ENCODE measurements at places on chromosomes 6 and 20. TPM values are rescaled to one million over a fixed set of nuclear protein-coding genes. Genes with fewer than 3 reads are reported as not detected.

The FKBP1C gene
- total RNA-seq = 0.26 TPM

The GPLD1 gene
- 1.9 TPM for total RNA-seq

The C20orf202 gene
- total RNA-seq = not detected

The ADGRF5 gene
- total RNA-seq = 56.9 TPM

The GABRR1 gene
- not detected for total RNA-seq

The REV3L gene
- total RNA-seq = 14.2 TPM

The ERVFRD-1 gene
- 0.09 TPM for total RNA-seq

The STX11 gene
- total RNA-seq = 11.4 TPM

The CTAGE9 gene
- not detected for total RNA-seq

The SERINC1 gene
- 156 TPM for total RNA-seq

The VWA7 gene
- 6.2 TPM for total RNA-seq

The TFAP2A gene
- total RNA-seq = 0.79 TPM

The EDEM2 gene
- 25.6 TPM for total RNA-seq

The VGLL2 gene
- total RNA-seq = 1.7 TPM

The CLIC1 gene
- total RNA-seq = 196 TPM

The VSX1 gene
- 0.38 TPM for total RNA-seq

The SULF2 gene
- 55.1 TPM for total RNA-seq

The CGA gene
- 1.2 TPM for total RNA-seq

The KIAA1755 gene
- total RNA-seq = 8.1 TPM

The FAM217A gene
- total RNA-seq = not detected

The WFDC10B gene
- not detected for total RNA-seq

The GRM1 gene
- 0.06 TPM for total RNA-seq

The SFT2D1 gene
- 28.0 TPM for total RNA-seq

The TGM2 gene
- total RNA-seq = 695 TPM

The MYT1 gene
- 0.21 TPM for total RNA-seq

The ECT2L gene
- 2.8 TPM for total RNA-seq

The OR2J3 gene
- not detected for total RNA-seq

The KCNK16 gene
- not detected for total RNA-seq

The ZKSCAN4 gene
- total RNA-seq = 3.1 TPM

The KCNK17 gene
- total RNA-seq = 1.1 TPM

The C20orf204 gene
- total RNA-seq = 0.29 TPM

The FAM83B gene
- 6.4 TPM for total RNA-seq

The ZBTB46 gene
- 12.7 TPM for total RNA-seq

The SSTR4 gene
- not detected for total RNA-seq

The SEMG1 gene
- not detected for total RNA-seq

The HMGN3 gene
- total RNA-seq = 120 TPM

The MATN4 gene
- not detected for total RNA-seq

The NQO2 gene
- total RNA-seq = 46.2 TPM

The BFSP1 gene
- total RNA-seq = 0.68 TPM

The CCM2L gene
- 7.8 TPM for total RNA-seq

The IP6K3 gene
- total RNA-seq = 29.4 TPM

The RAD21L1 gene
- total RNA-seq = not detected

The KHDC1 gene
- 4.1 TPM for total RNA-seq

The TINAG gene
- total RNA-seq = 0.39 TPM

The NUP43 gene
- 27.7 TPM for total RNA-seq

The RSPH9 gene
- 0.21 TPM for total RNA-seq

The SLC22A16 gene
- total RNA-seq = 0.26 TPM

The TBC1D22B gene
- total RNA-seq = 6.5 TPM

The C6orf58 gene
- total RNA-seq = not detected

The EPPIN gene
- total RNA-seq = not detected

The CST5 gene
- not detected for total RNA-seq

The DEK gene
- 87.2 TPM for total RNA-seq

The SYNDIG1 gene
- total RNA-seq = 28.4 TPM

The RNF182 gene
- 0.21 TPM for total RNA-seq

The MROH8 gene
- 6.8 TPM for total RNA-seq

The SRMS gene
- not detected for total RNA-seq

The MRPS18B gene
- 71.1 TPM for total RNA-seq
